ENCODE measurements at places on chromosomes 4 and X.

DNA sequence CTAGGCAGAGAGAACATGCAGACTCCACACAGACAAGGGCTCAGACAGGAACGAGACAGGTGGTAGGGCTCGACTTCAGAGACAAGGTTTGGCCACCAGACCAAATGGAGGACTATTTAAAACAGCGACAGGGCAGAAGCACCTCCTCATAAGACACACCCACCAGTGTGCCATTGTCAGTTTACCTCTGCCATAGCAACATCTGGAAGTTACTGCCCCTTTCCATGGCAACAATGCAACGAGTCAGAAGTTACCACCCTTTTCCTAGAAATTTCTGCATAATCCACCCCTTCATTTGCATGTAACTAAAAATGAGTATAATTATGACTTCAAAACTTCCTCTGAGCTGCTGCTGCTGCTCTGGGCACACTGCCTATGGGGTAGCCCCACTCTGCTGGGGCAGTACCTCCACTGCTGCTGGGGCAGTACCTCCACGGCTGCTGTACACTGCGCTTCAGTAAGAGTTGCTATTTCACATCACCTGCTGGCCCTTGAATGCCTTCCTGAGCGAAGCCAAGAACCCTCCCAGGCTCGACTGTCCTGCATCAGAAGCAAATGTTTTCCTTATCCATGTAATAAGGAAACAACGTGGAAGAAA lies 2222.3 kb upstream of the AGA start:
- DNase-seq = no peak

DNA sequence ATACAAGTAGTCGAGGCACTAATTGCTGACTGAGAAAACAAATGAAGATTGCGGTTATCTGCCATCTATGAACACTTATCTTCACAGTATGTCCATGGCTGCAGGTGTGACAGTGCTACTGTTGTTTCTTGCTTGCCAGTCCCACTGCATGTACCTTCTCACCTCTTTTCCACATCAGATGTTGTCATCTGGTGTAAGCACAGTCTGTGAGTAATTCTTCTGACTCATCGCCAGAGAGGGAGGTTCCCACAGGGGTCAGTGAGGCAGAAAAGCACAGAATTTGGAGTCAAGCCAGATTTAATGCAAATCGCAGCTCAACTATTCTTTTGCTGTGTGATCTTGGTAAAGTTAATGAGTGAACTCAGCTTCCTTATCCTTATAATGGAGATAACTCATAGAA lies 144.4 kb downstream of the GLRA2 start:
- peak; percentile 3 for DNase-seq

GRCh38 chrX:152896450-152896849 lies 1.4 kb upstream of the ZNF185 start:
- DNase-seq = no peak

GRCh38 chr4:86013621-86014020 lies 346.2 kb downstream of the MAPK10 start:
- DNase-seq = no peak

DNA sequence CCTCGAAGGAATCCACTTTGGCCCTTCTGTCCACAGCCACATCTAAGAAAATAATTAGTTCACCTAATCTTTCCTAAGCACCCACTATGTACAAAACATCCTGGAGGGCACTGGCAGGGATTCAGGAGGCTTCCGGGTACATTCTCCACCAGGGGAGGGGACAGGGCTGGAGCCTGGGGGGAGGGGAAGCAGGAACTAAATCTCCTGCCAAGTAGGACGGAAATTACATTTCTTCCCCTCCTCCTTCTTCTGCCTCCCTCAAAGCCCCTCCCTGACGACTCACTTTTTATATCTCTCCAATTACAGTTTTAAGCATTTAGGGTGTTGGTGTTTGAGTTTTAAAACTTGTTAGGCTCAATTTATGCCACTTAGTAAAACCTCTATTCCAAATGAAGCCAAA lies 203.1 kb downstream of the BCOR start:
- no peak for DNase-seq

DNA sequence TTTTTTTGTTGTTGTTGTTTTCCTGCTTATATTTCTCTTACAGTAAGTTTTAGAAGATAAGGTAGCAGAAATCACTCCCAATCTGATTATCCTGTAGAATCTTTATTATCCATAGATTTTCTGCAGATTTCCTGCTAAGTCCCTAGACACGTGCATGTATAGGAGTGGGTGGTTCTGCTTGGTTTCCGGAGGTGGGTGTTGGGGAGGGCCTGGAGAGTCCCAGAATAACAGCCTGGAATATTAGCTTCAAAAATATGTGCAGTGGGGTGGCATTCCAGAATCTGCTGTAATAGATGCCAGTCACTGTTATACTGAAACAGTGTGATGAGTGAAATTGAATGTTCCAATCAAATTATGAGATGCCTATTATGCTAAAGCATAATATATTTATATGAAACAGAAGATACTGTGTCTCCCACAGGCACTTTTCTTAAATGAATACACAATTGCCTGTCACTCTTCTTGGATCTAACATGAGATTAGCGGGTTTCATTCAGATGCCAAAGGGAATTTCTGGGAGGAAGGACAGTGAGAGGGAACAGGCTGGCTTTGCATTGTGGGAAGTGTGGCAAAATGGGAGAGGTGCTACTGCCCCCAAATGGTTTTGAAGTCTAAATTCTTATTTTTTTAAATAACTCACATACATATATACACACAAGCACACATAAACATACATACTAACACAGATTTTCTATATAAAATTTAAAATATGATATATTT lies 37.6 kb downstream of the C4orf50 start:
- DNase-seq = no peak

GRCh38 chrX:110258552-110258951 lies 59.3 kb downstream of the AMMECR1 start:
- no peak for DNase-seq

DNA sequence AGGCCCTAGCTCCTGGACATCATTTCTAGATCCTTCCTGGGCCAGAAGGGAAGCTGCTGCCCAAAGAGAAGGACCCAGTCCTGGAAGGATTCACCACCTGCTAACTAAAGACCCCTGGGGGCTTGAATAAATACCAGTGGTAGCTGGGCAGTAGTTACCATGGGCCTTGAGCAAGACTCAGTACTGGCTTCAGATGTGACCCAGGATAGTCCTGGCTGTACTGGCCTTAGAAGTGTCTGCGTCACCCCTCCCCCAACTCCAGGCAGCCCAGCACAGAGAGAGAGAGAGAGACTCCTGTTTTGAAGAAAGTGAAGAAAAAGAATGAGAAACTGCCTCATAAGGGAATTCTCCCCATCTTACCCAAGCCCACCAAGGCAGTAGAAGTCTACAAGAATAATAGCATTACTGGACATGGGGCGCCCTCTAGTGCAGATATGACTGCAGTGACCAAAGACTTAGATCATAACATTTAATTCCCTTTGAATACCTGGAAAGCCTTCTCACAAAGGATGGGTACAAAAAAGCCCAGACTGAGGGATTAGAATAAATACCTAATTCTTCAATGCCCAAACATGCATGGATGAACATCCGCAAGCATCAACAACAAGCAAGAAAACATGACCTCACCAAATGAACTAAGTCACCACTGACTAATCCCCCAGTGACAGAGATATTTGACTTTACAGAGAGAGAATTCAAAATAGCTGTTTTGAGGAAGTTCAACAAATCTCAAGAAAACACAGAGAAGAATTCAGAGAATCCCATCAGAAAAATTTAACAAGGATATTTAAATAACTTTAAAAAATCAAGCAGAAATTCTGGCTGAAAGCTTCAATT lies 171.8 kb downstream of the HNRNPD start:
- peak; percentile 38 for DNase-seq

DNA sequence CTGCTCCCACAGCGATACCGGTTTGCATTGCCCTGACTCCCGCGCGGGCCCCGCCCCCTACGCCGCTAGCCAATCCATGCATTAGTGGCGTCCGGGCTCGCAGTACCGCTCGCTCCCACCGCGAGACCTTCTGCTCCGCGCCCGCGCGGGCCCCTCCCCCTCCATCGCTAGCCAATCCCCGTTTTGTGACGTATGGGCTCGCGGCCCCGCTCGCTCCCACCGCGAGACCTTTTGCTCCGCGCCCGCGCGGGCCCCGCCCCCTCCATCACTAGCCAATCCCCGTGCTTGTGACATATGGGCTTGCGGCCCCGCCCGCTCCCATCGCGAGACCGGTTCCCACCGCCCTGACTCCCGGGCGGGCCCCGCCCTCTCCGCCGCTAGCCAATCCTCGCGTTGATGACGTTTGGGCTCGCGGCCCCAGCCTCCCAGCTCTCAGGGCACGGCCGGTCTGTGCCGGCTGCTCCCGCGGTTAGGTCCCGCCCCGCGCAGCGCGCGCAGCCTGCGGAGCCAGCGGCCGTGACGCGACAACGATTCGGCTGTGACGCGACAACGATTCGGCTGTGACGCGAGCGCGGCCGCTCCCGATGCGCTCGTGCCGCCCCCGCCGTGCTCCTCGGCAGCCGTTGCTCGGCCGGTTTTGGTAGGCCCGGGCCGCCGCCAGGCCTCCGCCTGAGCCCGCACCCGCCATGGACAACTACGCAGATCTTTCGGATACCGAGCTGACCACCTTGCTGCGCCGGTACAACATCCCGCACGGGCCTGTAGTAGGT lies at the start of gene EMD:
Gene EMD, plus strand, starts transcription at position 497 of the 770 bp plus-strand sequence. Its CDS starts 190 bp downstream, at position 687.
- DNase-seq = peak; percentile 98

DNA sequence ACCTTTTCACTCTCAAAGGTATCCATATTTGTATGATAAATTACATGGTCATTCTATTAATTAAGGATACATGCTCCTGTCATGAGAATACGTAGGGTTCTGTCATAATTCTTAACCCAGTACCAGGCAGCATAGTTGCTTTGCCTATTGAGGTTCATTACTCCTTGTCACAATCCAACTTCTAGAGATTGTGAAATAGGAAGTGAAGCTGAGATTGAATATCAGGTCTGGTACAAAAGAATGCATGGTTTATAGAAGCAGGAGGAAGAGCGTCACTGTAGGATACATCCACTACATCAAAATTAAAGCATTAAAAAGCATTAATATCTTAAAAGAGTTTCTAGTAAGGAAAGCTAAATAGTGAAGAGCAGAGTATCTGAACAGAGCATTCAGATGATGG lies 647.0 kb downstream of the IQCM start:
- DNase-seq = no peak

GRCh38 chr4:55830716-55831115 lies 11.1 kb downstream of the EXOC1L start:
- no peak for DNase-seq

GRCh38 chr4:68476191-68476590 lies 28.9 kb downstream of the TMPRSS11E start:
- no peak for DNase-seq

DNA sequence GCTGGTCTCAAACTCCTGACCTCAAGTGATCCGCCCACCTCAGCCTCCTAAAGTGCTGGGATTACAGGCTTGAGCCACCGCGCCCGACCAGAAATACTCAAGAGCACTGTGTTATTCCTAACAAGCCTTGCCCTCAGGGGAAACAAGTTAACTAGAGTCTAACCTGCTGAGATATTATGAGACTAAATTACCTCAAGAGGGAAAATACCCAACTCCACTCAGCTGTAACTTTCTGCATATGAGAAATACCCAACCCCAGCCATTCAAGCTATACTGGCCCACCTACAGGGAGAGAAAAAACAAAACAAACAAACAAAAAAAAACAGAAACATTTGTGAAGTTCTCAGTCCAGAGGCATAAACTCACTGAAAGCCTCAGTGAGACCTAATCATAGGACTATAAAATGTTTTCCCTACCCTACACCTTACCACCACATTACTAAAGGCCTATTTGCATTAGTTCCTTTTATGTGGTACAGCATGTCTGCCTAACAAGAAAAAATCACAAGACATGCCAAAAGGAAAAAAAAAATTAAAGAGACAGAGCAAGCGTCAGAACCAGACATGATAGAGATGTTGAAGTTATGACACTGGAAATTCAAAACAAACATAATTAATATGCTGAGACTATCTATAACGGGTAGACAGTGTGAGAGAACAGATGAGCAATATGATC lies 876.0 kb downstream of the FSTL5 start:
- DNase-seq = no peak

DNA sequence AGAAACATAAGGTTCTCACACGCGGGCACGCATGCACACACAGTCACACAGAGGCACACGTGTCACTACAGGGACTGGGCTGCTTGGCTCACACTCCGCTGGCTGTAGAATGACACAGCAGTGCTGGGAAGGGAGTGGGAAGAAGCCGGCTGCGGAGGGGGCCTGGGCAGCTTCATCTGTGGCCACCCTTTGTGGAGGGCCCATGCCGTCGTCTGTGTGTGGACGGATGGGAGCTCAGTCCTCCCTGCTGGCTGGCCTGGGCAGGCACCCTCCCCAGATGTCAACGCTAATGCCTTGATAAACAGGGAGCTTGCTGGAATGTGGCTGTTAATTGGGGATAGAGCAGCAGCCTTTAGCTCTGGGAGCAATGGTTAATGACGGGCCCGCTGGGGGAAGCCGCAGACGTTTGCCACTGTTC lies 621.1 kb downstream of the BCOR start:
- DNase-seq = no peak

DNA sequence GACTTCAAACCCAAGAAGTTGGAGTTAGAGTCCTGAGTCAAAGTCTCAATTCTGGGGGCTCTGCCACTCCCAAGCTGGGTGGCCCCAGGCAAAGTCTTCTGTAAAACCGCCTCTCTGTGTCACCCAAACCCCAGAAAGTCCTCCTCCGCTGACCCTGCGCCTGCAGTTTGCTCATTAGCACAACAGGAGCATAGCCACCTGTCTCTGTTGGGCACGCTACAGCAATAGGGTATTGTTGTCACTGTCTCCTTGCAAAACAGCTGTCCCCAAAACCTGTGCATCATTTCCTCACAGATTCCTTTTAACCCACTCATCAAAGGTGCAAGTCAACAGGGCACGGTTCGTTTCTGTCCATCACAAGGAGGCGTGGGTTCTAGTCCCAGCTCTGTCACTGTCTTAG lies 8.0 kb upstream of the DGAT2L6 start:
- DNase-seq = no peak

- DNase-seq = no peak
Observed at GRCh38 chr4:4969298-4969697, 50.0 kb downstream of the CYTL1 start.

DNA sequence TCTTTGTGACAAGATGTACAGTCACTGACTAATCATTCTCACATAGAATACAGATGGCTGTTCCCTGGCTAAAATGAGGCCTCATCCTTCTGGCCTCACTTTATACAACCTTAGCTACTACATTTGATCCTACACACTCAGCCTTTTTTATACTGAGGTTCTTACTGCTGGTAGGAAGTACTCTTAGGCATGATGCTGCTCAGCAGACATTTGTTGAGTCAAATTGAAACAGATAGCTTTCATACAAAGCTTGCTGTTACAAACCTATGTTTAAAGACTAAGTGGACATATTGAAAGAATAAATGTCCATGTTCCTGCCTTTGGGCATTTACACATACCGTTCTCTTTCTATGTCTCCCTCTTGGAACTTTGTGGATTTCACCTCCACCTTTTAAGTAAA lies 154.9 kb downstream of the NPFFR2 start:
- DNase-seq = no peak

Data from RPMI8226 (cell line).